ENCODE measurements at places on chromosomes 2 and 18.

- no peak overlapping the region for H3K4me3 ChIP-seq
- no peaks in the 10 kb centered on the region for H3K4me1 ChIP-seq
- no peaks in the 10 kb centered on the region for H3K36me3 ChIP-seq
- no peak for DNase-seq
Observed at GRCh38 chr2:211093743-211094303, 537.4 kb downstream of the CPS1 start.

- no peaks in the 10 kb centered on the region for H3K4me1 ChIP-seq
- DNase-seq: no peak
- H3K27me3 ChIP-seq: no peaks in the 10 kb centered on the region
- no peak overlapping the region for H3K4me3 ChIP-seq
- H3K36me3 ChIP-seq: no peaks in the 10 kb centered on the region
Observed at GRCh38 chr2:120677221-120677620, 58.4 kb upstream of the GLI2 start.

GRCh38 chr18:36402765-36403396, 105.4 kb downstream of the FHOD3 start:
- H3K4me3 ChIP-seq: no peak overlapping the region
- H3K36me3 ChIP-seq: no peaks in the 10 kb centered on the region
- peaks cover 17% of the 10 kb centered on the region for H3K4me1 ChIP-seq
- DNase-seq: no peak

DNA sequence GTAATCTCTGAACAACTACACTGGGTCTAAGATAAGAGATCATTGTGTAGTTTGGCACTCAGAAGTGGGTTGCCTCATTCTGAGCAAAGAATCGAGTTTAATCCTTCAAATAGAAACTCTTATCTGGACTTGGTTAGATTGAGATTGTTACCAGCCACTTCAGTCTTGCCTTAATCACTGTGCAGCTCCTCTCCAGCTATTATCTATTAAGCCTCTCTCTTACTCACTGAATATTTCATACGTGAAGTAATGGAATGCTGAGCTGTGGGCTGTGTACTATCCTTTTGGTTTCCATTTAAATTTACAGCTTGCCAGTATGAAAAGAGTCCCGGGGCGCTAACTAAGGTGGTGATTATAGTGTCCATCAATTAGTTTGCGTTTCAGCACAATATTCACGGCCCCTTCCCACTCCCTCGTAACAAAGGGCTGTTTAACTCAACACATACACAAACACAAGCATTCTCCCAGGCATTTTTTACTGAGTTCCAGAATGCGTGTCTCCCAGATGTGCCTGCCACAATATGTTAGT, 65.7 kb upstream of the NCKAP5 start:
- no peak overlapping the region for H3K27ac ChIP-seq
- no peak overlapping the region for H3K4me3 ChIP-seq
- no peak for DNase-seq

GRCh38 chr18:8928847-8929780, 173.4 kb upstream of the NDUFV2 start:
- no peaks in the 10 kb centered on the region for H3K27me3 ChIP-seq
- DNase-seq: no peak
- no peaks in the 10 kb centered on the region for H3K36me3 ChIP-seq
- no peak overlapping the region for H3K27ac ChIP-seq
- no peak overlapping the region for H3K4me3 ChIP-seq
- H3K4me1 ChIP-seq: no peaks in the 10 kb centered on the region

- H3K4me3 ChIP-seq: no peak overlapping the region
- H3K4me1 ChIP-seq: peaks cover 7% of the 10 kb centered on the region
- H3K27me3 ChIP-seq: no peaks in the 10 kb centered on the region
Observed at GRCh38 chr2:121776885-121777698, 21.6 kb downstream of the TSN start.

DNA sequence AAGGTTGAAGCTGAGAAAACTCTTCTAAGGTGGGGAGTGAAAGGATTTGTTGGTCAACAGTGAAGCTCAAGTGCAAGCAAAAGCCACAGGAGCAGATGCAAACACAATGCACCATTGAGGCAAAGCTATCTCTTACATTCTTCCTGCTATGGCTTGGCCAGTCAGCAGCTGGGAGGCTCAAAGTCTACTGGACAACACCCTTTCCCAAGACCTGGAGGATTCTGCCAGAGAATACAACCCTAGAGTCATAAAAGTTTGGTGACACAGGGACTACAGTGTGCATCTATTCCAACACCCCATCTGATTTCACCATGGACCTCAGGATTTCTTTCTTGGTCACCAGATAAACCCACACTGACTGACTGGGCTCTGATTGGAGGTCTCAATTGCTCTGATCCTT, 342.0 kb downstream of the HRH4 start:
- no peak for DNase-seq
- H3K36me3 ChIP-seq: no peaks in the 10 kb centered on the region
- H3K27me3 ChIP-seq: no peaks in the 10 kb centered on the region
- no peaks in the 10 kb centered on the region for H3K4me1 ChIP-seq
- no peak overlapping the region for H3K27ac ChIP-seq

DNA sequence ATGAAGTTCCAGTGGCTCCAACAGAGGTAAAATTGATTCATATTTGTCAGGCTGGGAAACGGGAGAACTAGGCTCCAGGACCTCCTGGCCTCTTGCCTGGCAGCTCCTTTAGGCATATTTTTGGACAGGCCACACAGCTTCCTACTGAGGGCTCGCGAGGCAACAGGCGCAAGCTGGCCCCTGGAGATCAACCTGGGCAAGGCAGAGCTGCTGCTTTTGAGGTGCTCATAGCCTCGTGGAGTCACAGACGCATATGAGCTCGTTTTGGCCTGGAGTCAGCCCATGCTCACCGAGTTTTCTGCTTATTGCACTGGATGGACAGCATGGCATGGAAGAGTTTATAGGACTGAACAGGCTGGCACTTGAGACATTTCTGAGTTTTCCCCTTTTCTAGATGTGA, 97.7 kb downstream of the CAPN13 start:
- H3K4me3 ChIP-seq: no peak overlapping the region
- H3K4me1 ChIP-seq: no peaks in the 10 kb centered on the region
- no peak overlapping the region for H3K27ac ChIP-seq

- peak overlapping the region; percentile 24 for H3K4me3 ChIP-seq
- H3K4me1 ChIP-seq: peaks cover 3% of the 10 kb centered on the region
- H3K27me3 ChIP-seq: peaks cover 67% of the 10 kb centered on the region
- H3K27ac ChIP-seq: no peak overlapping the region
- DNase-seq: no peak
Observed at GRCh38 chr2:167293943-167294775, 405.9 kb downstream of the XIRP2 start.

DNA sequence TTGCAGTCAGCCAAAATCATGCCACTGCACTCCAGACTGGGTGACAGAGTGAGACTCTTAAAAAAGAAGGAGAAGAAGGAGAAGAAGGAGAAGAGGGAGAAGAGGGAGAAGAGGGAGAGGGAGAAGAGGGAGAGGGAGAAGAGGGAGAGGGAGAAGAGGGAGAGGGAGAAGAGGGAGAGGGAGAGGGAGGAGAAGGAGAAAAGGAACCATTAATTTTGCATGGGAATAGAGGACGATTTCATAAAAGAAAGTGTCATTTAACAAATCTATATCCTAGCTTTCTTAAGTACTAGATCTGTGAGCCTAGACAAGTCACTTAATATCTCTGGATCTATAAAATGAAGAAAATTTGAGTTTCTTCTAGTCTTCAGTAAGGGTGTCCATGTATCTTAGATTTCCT, 9.6 kb downstream of the NOL10 start:
- peaks cover 65% of the 10 kb centered on the region for H3K36me3 ChIP-seq
- no peak overlapping the region for H3K4me3 ChIP-seq
- H3K27me3 ChIP-seq: no peaks in the 10 kb centered on the region
- DNase-seq: no peak

- no peak overlapping the region for H3K4me3 ChIP-seq
- H3K4me1 ChIP-seq: no peaks in the 10 kb centered on the region
- no peaks in the 10 kb centered on the region for H3K36me3 ChIP-seq
- H3K27me3 ChIP-seq: peaks cover 26% of the 10 kb centered on the region
- no peak for DNase-seq
Observed at GRCh38 chr2:3712424-3712823, 9.0 kb downstream of the DCDC2C start.

GRCh38 chr2:145323512-145323911, 803.6 kb upstream of the ZEB2 start:
- no peak overlapping the region for H3K4me3 ChIP-seq
- H3K36me3 ChIP-seq: no peaks in the 10 kb centered on the region
- DNase-seq: no peak
- no peaks in the 10 kb centered on the region for H3K27me3 ChIP-seq
- H3K4me1 ChIP-seq: peaks cover 17% of the 10 kb centered on the region

- no peak for DNase-seq
- peak overlapping the region; percentile 70 for H3K27ac ChIP-seq
- H3K4me3 ChIP-seq: no peak overlapping the region
Observed at GRCh38 chr18:49733321-49733720, 80.0 kb downstream of the ACAA2 start.

DNA sequence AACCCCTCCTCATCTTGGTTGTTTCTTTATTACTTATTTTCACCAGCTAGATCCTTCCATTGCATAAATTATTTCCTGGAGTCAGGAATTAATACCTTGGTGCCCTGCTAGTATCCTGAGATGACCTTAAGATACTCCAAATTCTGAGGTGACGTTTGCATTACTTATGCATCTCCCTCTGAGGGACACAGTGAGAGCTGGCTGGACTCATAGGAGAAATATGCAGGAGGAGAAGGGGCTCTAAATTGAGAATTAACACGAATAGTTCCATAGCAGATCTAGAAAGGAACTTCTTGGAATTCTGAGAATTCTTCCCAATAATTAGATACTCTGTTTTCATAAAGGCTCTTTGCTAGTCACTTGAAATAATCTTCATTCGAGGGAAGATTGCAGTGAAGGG, 310.6 kb upstream of the ZEB2 start:
- no peaks in the 10 kb centered on the region for H3K36me3 ChIP-seq
- H3K4me1 ChIP-seq: peaks cover 13% of the 10 kb centered on the region
- DNase-seq: no peak
- no peak overlapping the region for H3K27ac ChIP-seq
- H3K27me3 ChIP-seq: no peaks in the 10 kb centered on the region
- H3K4me3 ChIP-seq: no peak overlapping the region

- no peaks in the 10 kb centered on the region for H3K36me3 ChIP-seq
- peaks cover 34% of the 10 kb centered on the region for H3K4me1 ChIP-seq
- no peak overlapping the region for H3K4me3 ChIP-seq
- peak overlapping the region; percentile 72 for H3K27ac ChIP-seq
- H3K27me3 ChIP-seq: no peaks in the 10 kb centered on the region
Observed at GRCh38 chr2:20167356-20167755, 57.6 kb downstream of the SDC1 start.

GRCh38 chr2:85057226-85057962, 75.8 kb upstream of the TCF7L1 start:
- H3K4me3 ChIP-seq: no peak overlapping the region
- H3K36me3 ChIP-seq: peaks cover 28% of the 10 kb centered on the region
- peaks cover 15% of the 10 kb centered on the region for H3K4me1 ChIP-seq
- no peak for DNase-seq
- no peak overlapping the region for H3K27ac ChIP-seq

GRCh38 chr18:6752202-6752860, 22.8 kb downstream of the ARHGAP28 start:
- no peaks in the 10 kb centered on the region for H3K4me1 ChIP-seq
- no peak for DNase-seq
- H3K27me3 ChIP-seq: no peaks in the 10 kb centered on the region
- no peak overlapping the region for H3K27ac ChIP-seq
- no peak overlapping the region for H3K4me3 ChIP-seq
- H3K36me3 ChIP-seq: no peaks in the 10 kb centered on the region

DNA sequence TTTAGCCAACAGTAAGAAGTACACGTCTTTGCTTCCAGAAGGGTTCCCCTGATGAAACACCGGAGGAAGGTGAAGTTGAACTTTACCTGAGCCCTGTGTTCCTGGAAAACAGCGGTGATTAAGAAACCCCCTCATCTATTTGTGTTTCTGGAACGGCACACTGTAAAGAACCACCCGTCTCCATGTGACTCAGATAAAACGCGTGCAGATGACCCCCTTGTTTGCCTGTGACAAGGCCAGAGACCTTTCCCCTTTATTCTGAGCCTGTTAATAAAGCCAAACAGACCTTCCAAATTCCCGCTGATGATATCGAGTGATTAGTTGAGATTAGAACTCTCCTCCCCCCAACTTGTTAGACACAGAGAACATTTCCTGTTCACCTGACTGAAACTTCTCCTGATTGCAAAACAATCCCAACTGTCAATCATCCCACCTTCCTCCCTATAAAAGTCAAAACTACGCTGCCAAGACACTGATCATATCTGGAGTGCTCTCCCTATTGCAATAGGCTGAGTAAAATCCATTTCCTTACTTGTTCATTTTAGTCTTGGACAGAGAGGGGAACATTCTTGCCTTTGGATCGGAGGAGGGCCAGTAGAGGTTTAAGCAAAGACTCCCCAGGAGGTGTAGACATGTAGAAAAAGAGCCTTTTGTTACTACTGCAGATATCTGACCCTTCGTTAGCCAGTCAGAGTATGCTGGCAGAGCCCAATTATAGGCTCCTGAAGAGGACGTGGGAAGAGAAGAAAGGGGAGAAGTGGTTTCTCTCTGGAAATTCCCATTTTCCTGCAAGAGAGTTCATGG, 914 bp upstream of the IWS1 start:
- H3K27ac ChIP-seq: peak overlapping the region; percentile 91
- peaks cover 22% of the 10 kb centered on the region for H3K36me3 ChIP-seq
- no peaks in the 10 kb centered on the region for H3K27me3 ChIP-seq
- no peak for DNase-seq

- H3K4me1 ChIP-seq: peaks cover 8% of the 10 kb centered on the region
- H3K27me3 ChIP-seq: no peaks in the 10 kb centered on the region
- no peak overlapping the region for H3K27ac ChIP-seq
- DNase-seq: no peak
Observed at GRCh38 chr2:68152681-68153347, 4.9 kb upstream of the PNO1 start.

DNA sequence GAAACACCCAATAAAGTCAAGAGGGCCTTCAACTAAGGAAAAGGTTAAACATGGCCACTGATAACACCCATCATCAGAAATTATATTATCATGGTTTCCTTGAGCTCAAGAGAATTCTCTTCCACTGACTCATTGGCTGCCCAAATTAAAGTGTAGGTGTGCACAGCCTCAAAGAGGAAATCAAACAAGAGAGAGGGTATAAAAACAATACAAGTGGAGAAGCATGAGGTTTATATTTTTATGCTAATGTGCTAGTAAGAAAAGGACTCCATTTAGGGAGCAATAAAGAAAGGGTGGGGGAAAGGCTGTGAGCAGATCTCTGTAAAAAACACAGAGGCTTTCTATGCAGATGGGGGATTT, 168.8 kb upstream of the VRK2 start:
- no peak for DNase-seq
- H3K27ac ChIP-seq: no peak overlapping the region
- H3K4me3 ChIP-seq: no peak overlapping the region
- no peaks in the 10 kb centered on the region for H3K27me3 ChIP-seq
- peaks cover 20% of the 10 kb centered on the region for H3K4me1 ChIP-seq
- H3K36me3 ChIP-seq: no peaks in the 10 kb centered on the region

DNA sequence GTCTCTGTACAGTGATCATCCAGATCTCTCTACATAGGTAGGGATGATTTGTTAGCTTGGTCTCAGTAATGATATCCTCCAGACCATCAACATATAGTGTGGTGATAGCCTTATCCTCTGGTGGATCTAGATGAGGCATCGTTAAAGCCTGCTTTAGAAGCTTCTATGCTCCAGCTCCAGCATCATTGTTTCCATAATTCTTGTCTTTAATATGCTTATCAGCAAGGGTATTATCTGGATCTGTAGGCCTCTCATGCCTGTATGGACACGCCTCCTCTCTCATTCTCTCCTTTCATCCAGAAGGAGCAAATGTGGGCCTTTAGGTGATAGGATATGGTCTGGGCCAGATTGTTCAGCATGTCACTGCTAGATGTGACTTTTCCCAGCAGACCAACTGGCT, 234.5 kb upstream of the CHST9 start:
- H3K36me3 ChIP-seq: no peaks in the 10 kb centered on the region
- no peaks in the 10 kb centered on the region for H3K27me3 ChIP-seq
- no peaks in the 10 kb centered on the region for H3K4me1 ChIP-seq
- no peak for DNase-seq
- H3K4me3 ChIP-seq: no peak overlapping the region

All from RWPE2 (cell line).